Stimulated activated naive CD8-positive, alpha-beta T cell treated with anti-CD3 and anti-CD28 coated beads, Interleukin-15, Interleukin-2, amounts not matched to agents 100 U/mL and 50 U/mL, for 24 hours (primary cell): ENCODE measurements at places on chromosomes 6 and 20.

DNA sequence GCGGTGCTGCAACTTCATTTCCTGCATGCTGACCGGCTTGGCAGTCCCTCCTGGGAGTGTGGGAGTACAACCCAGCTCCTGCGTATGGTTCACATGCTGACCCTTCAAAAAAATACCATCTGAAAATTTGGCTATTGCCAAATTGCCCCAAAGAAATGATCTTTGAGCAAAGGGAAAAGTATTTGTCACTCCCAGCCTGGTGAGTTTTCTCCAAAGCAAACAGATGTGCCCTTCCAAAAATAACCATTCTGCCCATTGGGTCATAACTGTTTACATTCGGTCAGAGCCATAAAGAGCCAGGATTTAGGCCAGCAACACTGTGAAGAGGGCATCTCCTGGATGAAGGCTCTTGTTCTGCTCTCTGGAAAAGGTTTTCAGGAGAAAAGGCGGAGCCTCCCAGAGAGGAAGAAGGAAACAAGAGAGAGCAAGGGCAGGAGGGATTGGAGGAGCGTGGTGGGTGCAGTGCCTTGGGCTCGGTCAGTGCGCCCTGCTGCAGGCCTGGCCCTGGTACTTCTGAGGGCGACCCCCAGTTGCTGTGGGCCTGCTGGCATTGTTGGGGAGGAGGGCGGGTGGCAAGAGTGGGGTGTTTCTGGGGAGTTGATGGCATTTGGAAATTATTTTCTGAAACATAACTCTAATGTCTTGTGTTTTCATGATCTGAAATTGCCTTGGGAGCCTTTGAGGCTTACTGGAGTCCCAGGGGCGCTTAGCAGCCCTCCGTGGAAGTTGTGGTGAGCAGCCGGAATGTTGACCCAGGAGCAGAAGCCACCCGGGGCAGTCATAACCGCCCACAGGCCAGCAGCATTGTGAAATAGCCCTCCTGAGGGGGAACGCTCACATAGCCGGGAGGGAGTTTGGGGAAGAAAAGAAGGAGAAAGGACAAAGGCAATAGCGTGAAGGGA, 248.4 kb downstream of the MYLK4 start:
- no peak for DNase-seq

DNA sequence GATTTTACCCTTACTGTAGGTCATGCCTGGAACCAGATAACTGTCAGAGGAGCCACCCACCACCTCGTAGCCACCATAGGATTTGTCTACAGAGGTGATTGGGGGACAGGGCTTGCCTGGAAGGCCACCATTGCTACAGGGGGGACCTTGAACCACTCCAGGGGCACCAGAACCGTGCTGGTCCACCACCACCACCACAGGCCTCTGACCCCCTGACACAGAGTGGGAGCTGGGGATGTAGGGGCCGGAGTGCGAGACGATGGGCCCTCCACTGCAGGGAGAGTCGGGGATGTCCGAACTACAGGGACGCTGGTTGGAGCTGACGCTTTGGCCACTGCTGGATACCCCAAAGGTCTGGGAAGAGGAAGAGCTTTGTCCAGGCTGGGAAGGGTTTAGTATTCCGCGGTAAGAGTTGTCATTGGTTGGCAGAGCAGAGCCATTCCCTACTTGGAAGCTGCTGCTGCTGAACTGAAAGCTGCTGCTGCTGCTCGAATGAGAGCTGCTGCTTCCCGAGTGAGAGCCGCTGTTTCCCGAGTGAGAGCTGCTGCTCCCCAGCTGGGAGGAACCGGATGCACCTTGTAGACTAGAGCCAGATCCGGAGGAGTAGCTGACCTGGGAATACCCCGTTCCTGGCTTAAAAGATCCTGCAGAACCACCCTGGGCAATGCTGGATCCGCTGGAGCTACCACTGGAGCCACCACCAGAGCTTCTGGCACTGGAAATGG, 2.2 kb downstream of the PSORS1C1 start:
- no peak for DNase-seq

DNA sequence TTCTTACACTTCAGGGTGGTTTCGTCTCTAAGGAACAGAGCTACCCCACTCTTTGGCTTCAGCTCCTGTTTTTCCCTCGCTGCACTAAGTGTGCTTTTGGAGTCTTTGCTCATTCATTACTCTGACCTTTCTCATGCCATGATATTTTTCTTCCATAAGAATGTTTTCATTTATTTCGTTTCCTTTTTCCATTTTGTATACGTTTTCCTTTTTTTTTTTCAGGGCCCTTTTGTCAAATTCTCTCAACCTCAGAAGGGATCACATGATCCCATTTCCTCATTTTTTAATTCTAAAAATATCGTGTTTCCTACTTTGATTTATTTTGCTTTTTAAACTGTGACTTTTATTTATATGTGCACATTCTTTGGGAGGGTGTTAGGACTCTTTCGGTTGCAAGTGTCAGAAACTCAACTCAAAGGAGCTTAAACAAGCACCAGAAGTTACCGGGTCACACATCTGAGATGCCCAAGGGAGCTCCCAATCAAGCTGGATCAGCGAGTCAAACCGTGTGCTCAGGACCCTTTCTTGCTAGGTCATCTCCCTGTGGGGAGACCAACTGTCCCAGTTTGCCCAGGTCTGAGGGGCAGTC, 40.6 kb downstream of the GCNT2 start:
- DNase-seq: no peak

- no peak for DNase-seq
Measured at GRCh38 chr6:108846101-108846500, 2.1 kb upstream of the ARMC2 start.

DNA sequence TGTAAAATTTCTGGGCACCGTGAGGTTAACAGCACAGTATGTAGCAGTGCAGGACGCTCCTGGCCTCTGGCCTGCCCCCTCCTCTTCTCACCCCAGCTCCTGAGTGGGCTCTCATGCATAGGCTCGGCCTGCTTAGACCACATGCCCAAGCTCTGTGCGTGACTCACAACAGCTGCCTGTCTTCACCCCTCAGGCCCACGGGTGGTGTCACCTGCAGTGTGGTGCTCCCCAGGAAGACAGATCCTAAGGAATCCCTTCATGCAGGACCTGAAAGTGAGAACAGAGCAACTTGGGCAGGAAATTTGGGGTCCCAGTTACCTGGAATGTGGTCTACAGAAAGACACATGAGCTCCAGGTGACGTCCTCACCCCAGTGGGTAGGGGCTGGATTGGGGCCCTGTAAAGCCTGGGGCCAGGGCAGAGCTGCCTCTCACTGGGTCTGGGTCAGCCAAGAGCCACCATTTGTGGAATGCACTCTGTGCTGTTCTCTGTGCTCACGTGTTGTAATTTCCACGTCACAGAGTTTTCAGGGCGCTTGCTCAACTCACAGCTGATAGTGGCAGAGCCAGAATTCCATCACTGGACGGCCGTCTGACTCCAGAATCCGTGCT, 37.0 kb upstream of the PXDC1 start:
- no peak for DNase-seq

DNA sequence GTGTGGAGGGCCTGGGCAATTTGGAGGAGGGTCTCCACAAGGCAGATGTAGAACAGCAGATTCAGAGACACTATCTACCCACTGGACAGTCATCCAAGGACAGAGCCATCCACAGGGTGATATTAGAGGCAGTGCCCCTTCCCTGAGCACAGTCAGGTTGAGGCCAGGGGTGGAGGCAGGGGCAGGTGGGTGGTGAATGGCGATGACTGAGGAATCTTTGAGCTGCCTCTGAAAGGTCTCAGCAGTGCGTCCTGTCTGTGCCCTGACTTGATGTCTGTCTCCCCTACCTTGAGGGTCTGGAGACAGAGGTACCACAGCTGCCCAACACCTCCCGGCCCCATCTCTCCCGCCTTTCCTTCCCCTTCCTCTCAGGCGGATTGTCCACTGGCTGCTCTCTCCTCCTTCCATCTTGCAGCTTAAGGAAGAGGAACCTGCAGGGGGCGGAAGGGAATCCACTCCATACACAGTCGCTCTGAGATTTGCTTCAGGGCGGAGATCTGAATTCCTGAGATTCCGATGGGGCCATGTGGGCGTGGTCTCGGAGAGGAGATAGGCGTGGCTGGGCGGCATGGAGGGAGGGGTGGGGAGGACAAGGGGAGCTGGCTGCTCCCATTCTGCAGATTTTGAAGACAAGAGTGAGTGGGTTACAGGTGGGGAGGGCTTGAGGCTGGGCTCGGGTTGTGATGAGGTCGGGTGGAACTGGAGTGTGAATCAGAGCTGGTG, 1.7 kb downstream of the MUCL3 start:
- no peak for DNase-seq

- DNase-seq: no peak
Measured at GRCh38 chr20:33127422-33128097, 40.4 kb upstream of the BPIFA2 start.

- no peak for DNase-seq
Measured at GRCh38 chr6:118186672-118187567, 279.9 kb downstream of the SLC35F1 start.

DNA sequence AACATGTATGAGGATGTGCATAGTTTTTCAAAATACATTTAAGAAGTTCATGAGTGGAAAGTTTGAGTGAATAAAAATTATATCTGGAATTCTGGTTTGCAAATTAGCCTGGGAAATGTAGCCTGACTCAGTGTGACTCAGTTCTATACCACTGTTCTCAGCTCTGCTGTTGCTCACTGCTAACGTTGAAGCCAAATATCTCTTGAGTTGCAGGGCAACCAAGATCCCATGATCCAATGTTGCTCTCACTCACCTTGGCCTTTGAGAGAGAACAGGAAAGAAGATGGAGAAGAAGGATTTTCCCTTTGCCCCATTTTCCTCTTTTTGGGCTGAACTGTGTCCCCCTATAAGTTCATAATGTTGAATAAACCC, 28.9 kb downstream of the PSMB9 start:
- DNase-seq: no peak

GRCh38 chr20:8913456-8913855, 155.4 kb upstream of the PLCB4 start:
- no peak for DNase-seq

- no peak for DNase-seq
Measured at GRCh38 chr6:106300944-106301343, 24.6 kb downstream of the ATG5 start.

DNA sequence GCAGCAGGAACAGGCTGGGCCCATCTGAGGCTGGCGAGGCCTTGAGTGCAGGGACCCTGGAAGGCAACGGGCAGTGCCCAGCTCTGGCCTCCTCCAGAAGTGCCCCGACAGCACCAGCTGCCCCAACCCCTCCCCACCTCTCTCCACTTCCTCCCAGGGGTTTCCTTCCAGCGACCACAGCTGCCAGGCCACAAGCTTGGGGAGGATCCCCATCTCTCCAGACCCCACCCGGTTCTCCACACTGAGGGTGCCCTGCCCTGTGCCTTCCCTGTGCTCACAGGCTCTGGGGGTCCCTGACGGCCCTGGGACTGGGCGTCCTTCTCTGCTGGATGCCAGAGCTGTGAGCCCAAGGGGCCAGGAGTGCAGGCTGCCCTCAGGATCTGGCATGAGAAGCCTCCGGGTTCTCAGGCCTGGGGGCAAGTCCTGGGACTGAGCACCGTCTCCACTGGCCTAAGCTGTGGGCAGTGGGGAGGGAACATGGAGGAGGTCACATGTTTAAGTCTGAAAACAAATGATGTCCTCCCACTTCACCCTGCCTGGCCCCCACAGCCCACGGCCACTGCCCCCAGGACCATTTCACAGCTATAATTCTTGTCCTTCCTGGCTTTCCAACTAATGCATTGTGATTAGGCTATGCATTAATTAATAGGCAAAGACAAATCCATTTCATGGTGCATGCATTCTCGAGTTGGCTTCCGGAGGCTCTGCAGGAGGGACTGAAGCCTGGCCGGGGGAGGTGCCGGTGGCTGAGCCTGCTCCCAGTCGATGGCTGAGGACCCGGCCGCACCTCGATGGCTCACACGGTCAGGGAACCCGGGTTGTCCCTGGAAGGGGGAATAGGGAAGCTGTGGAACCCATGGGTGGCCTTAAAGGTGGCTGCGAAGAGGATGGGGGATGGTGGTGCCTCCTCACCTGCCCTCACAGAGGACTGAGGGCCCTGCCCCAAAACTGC, 24.4 kb downstream of the BHLHE23 start:
- no peak for DNase-seq

DNA sequence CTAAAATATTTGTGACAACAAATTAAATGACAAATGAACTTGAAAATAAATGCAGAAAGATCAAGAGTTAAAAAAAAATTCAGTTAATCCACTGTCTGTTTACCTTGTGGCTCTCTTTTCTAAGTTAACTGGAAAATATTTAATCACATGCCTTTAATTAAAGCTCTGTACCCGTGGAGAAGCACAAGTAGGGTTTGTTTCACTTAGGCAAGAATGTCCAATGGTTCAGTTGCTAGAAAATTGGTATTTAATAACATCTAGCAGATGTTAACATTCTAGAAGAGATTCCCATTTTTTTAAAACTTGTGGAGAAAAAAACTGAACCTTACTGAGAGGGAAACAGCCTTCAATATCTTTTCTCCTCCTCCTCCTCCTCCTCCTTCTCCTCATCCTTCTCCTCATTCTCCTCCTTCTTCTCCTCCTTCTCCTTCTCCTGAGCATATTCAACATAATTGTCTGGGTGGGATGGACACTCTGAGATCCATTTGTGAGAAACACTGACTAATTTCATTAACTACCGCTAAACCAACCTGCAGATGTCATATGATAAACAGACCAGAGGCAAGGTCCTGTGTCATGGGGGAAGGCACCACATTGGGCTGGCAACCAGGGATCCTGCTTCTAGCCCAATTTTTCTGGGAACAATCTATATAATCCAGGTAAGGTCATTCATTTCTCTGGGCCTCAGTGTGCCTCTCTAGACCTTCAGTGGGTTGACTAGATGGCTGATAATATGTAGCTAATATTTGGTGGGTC, 44.1 kb upstream of the AKIRIN2 start:
- DNase-seq: no peak
